ENCODE measurements at places on chromosomes 7 and 10.

DNA sequence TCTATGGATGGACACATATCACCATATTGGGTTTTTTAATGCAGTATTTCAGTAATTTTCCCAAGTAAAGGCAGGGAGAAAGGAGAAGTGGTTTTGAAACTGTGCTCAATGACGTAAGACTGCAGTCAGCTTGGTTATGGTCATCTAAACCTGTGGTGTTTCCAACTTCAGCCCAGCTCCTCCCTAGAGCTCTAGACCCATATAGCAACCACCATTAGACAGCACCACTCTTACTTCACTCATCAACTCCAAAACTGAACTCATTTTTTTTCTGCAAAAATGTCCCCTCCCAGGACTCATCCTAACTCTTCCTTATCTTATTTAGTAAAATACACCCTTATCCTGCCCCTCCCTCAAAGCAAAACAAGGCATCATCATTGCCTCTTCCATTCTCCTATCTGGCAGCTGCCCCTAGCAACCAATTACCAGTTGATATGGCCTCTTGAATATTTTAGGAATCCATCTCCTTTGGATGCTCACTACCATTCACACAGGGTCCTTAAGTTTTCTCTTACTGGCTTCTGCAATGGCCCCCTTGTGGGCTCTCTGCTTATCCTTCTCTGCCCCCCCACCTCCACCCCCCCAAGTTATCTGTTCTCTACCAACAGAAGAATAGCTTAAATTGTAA lies 1.5 kb upstream of the RALA start:
- DNase-seq, result no peak

GRCh38 chr10:3978761-3979160 lies 193.8 kb upstream of the KLF6 start:
- no peak for DNase-seq

- DNase-seq, result no peak
Observed at GRCh38 chr7:77569514-77570232, 32.6 kb downstream of the PTPN12 start.

DNA sequence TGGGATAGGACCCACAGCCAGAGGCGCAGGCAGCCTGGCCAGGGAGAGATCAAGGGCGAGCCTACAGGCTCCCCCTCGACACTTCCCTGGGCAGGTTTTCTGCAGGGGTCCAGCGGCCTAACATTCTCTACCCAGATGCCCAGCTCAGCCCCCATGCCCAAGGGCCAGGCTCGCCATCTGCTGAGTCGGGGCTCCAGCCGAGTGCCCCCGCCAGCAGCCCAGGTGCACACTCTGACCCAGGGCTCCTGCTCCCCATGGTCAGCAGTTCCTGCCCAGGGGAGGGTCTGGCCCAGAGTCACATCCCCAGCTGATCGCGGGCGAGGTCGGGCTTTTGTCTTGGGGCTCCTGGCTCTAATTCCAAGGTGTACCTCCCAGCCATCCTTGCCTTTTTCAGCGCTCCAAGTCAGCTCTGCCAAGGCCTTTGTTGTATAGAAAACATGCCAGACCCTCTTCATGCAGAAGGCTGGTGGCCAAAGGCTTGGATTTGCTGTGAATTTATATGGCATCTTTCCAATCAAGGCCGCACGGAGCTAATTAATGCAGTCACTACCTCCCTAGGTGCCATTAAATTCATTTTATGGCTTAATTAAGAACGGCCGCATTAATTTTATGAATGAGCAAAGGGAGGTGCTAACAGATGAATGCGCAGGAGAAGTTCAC lies 120.6 kb downstream of the LRRC18 start:
- no peak for DNase-seq

- DNase-seq, result no peak
Observed at GRCh38 chr7:88090671-88091070, 129.2 kb downstream of the SRI start.

GRCh38 chr7:68980011-68980410 lies 618.3 kb upstream of the AUTS2 start:
- no peak for DNase-seq

- no peak for DNase-seq
Observed at GRCh38 chr7:42068554-42069280, 168.3 kb downstream of the GLI3 start.

DNA sequence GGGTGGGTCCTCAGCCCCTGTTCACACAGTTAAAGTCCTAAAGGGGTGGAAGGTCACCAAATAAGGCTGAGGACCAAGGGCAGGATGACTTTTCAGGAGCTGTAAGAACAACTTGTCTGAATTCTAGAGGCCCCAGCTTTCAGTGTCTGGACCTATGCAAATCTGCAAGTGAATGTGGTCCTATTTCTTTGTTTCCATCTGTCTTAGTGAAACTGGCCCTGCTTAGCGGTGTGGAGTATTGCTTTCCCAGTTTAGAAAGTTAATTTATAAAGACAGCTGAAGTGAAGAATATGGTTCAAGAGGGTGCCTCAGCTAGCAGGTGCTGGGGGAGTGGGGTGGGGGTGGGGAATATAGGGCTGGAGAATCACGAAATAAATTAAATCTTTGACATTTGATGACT lies 40.1 kb downstream of the HHEX start:
- no peak for DNase-seq

DNA sequence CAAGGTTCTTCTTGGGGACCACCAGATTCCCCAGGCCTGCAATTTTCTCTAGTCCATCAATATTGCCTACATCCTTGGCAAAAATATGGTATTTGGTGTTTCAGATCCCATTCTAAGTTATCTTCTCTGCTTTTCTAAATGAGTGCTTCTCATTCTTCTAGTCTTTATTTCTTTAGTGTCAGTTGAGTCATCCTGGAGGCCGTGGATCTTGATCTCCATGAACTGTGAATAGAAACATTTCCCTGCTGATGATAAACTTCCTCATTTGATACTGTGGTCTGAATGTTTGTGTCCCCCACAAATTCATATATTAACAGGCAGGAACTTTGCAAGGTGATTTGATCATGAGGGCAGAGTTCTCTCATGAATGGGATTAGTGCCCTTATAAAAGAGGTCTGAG lies 779.3 kb downstream of the INHBA start:
- no peak for DNase-seq

GRCh38 chr7:155373359-155374273 lies 75.9 kb downstream of the INSIG1 start:
- DNase-seq, result no peak

DNA sequence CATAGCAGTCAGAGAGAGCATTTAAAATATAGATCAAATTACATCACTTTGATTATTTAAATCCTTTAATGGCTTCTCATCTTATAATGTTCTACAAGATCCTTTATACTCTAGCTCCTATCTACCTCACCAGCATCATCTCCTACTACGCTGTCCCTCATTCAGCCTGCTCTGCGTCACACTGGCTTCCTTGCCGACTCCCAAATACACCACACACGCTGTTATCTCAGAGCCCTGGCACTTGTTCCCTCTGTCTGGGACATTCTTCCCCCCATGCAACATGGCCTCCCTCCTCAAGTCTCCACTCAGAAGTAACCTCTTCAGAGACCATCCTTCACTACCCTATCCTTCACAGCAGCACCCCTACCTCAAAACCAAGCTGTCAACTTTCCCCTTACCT lies 46.7 kb downstream of the RNLS start:
- DNase-seq, result no peak

GRCh38 chr10:102119417-102120141 lies 589 bp downstream of the LDB1 start:
- DNase-seq, result no peak

DNA sequence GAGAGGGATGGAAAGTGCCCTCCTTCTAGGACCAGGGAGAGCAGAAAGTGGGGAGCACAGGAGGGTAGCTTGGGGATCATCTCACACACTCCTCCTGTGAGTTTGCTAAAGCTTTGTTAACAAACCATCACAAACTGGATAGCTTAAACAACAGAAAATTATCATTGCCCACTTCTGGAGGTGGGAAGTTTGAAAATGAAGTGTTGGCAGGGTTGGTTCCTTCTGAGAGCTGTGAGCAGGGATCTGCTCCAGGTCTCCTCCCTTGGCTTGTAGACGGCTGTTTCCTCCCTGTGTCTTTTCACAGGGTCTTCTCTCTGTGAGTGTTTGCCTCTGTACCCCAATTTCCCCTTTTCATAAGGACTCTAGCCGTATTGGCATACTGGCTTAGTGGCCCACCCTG lies 32.0 kb upstream of the CXCL12 start:
- no peak for DNase-seq

DNA sequence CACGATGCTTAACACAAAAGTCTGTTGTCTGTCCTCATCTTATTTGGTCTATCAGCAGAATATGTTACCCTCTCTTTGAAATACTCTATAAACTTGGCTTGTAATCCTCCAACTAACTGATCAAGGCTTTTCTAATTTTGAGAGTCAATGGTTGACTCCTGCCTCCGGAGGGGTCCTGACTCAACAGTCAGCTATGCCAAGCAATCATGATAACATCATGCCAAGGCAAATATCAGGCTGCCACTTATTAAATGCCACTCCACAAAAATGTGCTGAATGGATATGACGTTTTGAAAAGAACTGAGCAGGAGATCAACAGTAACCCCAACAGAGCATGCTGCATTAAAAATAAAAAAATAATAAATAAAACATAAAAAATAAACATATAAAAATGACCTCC lies 116.1 kb downstream of the PARD3 start:
- no peak for DNase-seq

GRCh38 chr10:22010973-22011408 lies 7.5 kb upstream of the DNAJC1 start:
- no peak for DNase-seq

DNA sequence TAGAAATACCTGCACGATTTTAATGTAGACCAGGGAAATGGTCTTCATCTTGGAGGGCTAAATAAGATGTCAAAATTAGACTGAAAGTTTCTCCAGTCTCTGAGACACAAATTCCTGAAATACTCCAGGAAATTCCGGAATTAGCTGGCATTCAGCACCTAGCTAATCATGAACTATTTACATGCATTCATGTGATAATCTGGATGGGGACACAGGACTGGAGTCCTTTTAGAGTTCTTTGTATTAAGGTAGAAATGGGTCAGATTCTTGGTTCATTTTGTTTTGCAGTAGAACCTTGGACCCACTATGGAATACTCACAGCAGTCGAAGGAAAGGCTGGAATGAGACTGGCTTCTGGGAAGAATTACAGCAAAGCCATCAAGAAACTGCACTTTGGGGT lies 65.3 kb upstream of the MDFIC start:
- no peak for DNase-seq

- DNase-seq, result no peak
Observed at GRCh38 chr10:70903262-70903921, 15.0 kb upstream of the PCBD1 start.

DNA sequence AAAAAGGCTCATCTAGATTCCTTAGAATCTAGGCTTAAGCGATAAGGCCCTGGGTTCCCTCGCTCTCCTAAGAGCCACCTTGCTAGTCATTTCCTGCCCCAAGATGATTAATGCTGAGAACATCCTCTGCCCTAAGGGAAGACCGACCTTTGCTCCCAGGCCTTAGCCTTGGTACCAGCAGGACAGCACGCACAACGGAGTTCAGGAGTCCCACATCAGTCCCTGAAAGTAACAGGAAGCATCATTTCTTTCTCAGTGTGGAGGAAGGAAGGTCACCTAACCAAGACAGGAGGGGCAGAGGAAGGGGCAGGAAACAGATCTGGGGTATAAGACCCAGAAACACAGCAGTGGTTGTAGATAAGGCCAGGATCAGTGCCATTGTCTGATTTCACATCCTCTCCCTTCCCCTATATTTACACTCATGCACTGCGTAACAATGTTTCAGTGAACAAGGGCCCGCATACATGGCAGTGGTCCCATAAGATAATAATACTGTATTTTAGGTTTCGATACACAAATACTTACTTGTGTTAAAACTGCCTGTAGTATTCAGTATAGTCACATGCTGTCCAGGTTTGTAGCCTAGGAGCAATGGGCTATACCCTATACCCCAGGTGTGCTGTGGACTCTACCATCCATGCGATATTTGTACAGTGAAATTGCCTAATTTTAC lies 8.1 kb upstream of the FAM107B start:
- DNase-seq, result no peak

DNA sequence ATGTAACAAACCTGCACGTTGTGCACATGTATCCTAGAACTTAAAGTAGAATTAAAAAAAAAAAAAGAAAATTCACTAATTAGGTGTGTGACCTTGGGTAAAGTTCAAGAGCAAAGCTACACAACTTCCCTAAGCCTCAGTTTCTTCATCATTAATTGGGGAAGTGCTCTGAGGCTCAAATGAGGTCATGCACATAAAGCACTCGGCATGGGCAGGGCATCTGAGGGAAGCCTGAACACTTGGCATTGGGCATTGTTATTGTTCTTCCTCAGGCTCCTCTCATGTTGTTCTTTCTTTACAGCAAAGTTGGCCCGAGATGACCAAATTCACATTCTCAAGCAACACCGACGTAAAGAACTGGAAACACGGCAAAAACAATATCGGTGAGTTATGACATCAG lies 21.5 kb downstream of the ALOX5 start:
- no peak for DNase-seq

DNA sequence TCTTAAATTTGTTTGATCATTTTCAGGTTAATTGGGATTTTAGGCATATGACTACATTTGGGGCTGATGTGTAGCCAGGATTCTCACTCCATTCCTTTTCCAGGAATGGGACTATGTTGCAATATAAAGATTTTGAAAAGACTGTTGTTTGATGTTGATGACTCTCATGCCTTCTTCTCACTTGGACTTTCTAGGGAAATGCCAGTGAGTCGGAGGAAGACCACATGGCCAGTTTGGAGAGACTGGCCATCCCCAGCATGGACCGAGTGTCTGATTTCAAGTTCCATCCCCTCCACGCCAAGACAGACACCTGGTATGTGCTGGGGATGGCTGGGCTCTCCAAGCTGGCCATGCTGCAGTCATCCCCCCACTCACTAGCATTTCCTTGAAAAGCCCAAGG lies 5.5 kb downstream of the IGFBP3 start:
- DNase-seq, result no peak

- DNase-seq, result no peak
Observed at GRCh38 chr7:37310327-37311080, 138.2 kb downstream of the ELMO1 start.

DNA sequence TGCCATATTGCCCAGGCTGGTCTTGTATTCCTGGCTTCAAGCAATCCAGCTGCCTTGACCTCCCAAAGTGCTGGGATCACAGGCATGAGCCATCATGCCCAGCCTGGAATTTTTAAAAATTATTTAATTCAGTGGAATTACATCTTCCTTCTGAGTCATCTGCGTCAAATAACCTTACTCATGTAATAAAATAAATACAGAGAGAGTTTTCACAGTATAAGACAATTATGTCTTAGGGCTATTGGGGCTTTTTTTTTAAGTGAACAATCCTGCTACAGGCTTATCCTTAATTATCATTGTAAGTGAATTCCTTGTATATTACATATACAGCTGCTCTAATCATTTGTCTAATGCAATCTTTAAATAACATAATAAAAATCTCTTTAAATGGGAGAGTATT lies 108.3 kb downstream of the MAPK8 start:
- no peak for DNase-seq

Data from NCI-H748 treated with DMSO at 0.1 percent for 48 hours (cell line).